ENCODE measurements at places on chromosomes 5 and 9. TPM values are rescaled to one million over a fixed set of nuclear protein-coding genes. Genes with fewer than 3 reads are reported as not detected.

SNCB gene
- total RNA-seq, result not detected

OR2Y1 gene
- total RNA-seq, result not detected

- DNase-seq, result no peak
Measured at GRCh38 chr9:135218331-135219225, 131.1 kb downstream of the OLFM1 start.

DNA sequence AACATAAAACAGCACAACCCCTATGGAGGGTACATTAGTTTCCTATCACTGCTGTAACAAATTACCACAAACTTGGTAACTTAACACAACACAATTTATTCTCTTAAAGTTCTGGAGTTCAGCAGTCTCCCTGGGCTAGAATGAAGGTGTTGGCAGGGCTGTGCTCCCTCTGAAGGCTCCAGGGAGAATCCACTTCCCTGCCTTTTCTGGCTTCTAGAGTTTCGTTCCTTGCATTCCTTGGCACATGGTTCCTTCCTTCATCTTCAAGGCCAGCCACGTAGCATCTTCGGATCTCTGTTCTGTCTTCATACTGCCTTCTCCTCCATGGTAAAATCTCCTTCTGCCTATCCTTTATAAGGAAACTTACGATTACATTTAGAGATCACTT lies 25.0 kb upstream of the GSN start:
- no peak for DNase-seq

DNA sequence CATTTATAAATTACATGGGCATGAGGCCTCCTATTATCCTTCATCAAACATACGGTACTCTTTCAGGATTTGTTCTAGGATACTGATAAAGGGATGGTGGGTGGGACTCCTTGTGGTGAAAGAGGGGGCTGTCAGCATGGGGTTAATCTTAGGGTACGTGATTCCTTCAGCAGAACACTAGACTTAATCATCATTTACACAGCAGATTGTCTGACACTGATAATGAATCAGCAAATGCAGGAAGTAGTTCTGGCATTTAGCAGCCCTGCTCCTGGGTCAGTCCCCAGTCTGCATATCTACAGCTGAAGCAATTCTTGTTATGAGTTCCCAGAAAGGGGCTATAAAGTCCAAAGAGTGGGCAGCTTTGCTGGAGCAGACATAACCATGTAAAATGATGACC lies 384.6 kb downstream of the SPOCK1 start:
- DNase-seq, result no peak
